HCT116 (cell line): ENCODE measurements at places on chromosomes 1 and 21.

- DNase-seq: no peak
Measured at GRCh38 chr1:230641346-230641745, 935 bp upstream of the COG2 start.

DNA sequence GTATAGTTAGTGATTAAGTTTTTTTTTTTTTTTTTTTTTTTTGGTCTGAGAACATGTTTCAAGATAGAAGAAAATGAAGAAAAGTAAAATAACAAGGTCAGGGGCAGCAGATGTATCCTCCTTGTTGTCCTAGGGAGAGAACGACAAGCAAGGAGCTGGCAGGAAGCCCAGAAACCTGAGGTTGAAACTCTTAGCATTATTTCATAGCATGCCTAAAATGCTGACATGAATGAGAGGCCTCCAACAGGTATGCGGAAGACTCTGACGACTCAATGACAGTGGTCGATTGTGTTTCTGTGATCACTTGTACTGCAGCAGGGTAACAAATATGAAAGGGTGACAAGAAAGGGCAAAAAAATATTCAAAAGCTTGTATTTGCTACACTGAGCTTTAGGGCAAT is 415.9 kb downstream of the PLA2G4A start:
- DNase-seq: no peak

- DNase-seq: no peak
Measured at GRCh38 chr1:46175243-46175642, 356 bp downstream of the TSPAN1 start.

- no peak for DNase-seq
Measured at GRCh38 chr1:218925777-218926176, 247.9 kb upstream of the LYPLAL1 start.

GRCh38 chr1:230753586-230754251 is 6.5 kb downstream of the CAPN9 start:
- peak; percentile 3 for DNase-seq

GRCh38 chr1:11130406-11130805 is 30.7 kb upstream of the EXOSC10 start:
- DNase-seq: no peak

- no peak for DNase-seq
Measured at GRCh38 chr1:181568736-181569135, 85.4 kb downstream of the CACNA1E start.

GRCh38 chr1:67739361-67739760 is 54.4 kb downstream of the GADD45A start:
- no peak for DNase-seq

DNA sequence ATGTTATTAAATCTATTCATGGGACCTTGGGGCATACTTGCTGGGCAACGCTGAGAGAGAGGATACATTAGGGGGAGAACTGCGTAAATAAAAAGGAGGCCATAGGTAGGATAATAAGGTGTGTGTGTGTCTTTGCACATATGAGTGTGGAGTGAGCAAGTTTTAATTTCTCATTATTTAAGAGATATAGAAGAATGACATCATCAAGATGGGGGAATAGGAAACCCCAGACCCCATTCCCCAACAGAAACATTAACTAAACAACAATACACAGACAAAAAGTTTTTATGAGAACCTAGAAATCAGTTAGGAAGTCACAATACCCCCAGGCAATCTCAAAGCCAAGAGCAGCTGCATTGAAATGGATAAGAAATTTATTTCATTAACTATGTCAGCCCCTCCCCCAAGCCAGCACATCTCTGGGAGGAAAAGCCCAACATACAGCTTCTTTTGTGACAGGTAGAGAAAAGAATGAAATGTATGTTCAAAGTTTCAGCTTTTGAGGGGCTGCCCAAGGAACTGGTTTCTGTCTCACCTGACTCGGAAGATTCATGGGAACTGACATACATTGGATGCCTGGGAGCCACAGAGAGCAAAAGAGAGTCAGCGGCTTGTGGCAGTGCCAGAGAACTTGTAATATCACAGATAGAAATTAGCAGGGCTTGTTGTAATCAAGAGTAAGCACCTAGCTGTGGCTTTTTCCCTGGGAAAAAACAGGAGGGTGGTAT is 234.3 kb upstream of the NFIA start:
- DNase-seq: no peak

- no peak for DNase-seq
Measured at GRCh38 chr1:202656057-202656456, 54.2 kb downstream of the SYT2 start.

DNA sequence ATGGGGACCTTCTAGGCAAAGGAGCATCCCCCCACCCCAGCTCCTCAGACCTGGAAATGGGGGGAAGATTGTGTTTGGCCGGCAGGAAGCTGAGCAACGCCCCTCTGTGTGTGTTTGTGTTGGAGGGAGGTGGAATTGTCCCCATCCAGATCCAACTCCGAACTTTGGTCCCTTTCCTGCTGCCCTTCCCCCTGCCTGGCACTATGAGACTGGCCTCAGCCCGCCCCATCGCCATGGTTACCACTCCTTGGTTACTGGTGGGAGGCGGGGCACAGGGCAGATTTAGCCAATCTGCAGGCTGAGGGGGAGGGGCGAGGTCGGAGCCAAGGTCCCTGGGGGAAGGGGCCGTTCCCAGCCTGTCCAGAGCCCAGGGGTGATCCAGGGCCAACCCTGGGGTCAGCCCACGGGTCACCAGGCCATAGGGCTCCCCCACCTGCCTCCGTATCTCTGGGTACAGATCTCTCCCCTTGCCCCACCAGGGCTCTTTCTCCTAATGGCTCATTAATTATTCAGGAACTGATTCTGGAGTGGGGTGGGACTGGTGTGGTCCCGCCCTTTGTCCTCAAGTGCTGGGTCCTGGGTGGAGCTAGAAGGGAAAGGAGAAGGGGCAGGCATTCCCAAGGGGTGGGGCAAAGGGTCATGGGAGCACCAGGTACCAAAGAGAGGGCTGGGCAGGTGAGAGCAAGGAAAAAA is 15.2 kb downstream of the PTPRF start:
- no peak for DNase-seq

- no peak for DNase-seq
Measured at GRCh38 chr1:54410359-54410758, 4.2 kb upstream of the SSBP3 start.

DNA sequence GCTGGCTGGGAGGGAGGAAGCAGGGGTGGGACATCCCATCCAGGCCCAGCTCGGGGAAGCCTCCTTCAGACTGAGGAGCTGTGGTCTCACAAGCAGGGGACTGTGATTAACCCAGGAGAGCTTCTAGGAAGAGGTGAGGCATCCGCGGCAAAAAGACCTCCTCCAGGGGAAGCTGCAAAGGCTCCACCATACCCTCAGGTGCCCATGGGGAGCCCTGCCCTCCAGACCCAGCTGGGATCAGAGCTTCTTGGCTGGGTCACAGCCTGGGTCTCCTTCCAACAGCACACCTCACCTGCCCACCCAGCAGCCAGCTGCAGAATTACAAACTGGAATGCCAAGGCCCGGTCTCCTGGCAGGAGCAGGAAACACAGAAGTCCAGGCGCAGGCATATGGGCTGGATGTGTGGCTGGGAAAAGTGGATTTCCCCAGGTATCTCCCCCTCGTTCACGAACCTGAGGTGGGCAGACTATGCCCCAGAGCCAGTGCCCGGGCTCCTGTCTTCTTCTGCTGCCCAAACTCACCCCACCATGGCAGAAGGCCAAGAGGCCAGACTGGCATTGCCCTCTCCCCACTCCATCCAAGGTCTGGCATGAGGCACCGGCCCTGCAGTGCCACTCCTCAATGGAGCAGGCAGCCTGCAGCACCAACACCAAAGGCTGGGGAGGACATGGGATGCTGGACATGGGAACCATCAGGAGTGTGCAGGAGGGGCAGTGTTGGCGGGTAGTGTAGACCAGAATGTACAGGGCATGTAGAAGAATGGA is 15.4 kb upstream of the ARF1 start:
- no peak for DNase-seq

DNA sequence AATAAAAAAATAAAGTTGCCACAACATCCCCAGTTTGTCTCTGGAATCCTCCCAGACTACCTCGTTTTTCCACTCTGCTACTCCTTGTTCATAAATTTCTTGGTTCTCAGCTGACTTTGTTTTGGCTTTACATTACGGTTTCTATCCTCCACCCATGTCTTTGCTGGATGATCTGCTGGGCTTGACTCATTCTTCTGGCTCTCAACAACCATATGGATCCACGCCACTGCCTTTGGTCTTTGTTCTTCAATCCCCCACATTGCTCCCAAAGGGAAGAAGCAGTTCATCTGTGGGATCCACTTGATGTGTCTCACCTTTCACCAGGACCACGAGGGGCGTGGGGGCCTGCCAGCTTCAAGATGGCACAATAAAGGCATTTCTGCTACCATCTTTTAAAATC is 67.1 kb upstream of the NBL1 start:
- DNase-seq: no peak

DNA sequence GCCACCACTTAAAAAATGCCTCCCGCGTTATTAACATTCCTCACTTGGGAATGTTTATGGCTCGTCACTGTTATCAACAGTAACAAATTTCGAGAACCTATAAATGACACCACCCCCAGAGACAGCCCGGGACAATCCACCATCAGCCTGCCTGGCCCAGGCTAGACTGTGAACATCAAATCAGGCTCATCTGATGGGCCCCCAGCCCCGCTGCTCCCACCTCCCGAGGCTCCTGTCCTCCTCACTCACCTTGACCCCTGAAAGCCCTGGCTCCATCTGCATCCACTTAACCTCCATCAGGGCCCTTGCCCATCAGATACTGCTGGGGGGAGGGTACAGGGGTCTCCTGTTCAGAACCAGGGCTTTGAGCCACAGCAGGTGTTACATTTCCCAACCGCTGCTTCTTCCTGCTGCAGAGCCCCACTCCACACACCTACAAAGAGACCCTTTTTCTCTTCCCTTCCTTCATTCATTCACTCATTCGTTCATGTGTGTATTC is 156.5 kb upstream of the VAMP3 start:
- no peak for DNase-seq

DNA sequence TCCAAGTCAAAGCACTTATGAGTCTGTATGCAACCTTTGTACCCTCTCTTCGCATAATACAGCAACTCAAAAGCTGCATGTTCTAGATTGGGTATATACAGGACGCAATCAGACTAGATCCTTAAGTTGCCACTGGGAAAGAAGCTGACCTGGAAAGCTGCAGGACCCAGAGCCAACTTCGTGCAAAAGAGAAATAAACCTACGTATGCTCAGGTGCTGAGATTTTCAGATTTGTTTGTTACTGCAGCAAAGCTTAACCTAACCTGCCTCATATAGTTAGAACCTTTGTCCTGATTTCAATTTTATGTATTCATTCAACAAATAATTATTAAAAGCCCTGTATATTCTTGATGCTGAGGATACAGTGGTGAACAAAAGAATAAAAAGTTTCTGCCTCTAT is 139.7 kb downstream of the SLC30A10 start:
- no peak for DNase-seq

- DNase-seq: no peak
Measured at GRCh38 chr1:9782897-9783296, 40.9 kb downstream of the CLSTN1 start.

DNA sequence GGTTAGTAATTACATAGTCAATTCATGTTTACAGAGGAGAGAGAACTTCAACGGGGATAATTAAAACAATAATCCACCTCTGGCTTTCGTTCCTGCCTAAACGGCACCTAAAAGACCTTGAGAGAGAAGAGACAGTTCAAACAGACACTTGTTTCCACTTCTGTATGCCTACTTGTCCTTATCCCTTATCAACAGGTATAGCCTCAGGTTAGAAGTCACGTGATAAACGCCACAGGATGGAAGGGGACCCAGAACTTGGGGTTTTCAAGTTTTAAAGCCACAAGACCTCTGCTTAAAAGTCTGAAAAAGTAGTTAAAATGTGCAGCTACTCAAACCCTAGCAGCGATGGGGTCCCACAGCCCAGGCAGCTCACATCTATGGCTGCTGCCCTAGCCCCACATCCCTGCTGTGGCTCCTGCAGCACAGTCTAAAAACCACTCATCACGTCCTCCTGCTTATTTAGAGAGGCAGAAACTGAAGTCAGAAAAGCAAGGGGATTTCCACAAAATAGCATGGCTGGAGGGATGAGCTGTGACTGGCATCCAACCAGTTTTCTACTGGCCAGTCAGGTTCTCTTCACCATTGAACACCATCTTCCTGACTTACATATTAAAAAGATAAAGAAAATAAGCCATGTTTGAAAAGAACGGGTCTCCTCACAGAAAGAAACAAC is 51.2 kb upstream of the SEC16B start:
- no peak for DNase-seq

DNA sequence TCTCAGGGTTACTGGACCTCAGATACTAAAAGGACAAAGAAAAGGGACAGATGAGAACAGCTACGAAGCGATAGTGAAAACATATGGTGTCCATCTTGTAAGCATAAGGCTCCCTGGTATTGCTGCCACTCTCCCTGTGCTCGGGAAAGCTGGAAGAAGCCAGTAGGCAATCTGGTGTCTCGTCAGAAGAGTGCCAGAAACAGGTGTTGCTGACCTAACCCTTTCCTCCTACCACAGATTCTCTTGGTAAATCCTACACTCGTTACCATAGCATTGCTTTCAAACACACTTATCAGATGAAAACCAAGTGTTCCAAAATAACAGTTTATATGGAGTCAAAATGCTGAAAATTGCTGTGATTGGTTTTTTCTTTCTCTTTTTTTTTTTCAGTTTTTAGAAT is 146.3 kb downstream of the NRIP1 start:
- no peak for DNase-seq

DNA sequence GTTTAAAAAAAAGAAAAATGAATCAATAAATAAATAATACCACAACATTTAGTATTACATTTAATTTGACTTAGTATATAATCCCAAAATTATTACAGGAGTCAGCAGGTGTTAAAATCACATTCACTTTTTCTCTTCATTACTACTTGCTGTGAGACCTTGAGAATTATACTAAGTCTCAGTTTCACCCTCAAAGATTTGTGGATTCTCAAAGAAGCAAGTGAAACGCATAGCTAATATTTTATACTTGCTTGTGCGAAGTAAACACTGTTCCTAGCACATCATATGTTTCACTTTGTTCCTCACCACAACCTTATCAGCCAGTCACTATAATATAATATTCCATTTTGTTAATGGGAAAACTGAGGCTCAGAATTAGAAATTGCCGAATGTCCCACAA is 4.0 kb downstream of the CLCA1 start:
- no peak for DNase-seq

DNA sequence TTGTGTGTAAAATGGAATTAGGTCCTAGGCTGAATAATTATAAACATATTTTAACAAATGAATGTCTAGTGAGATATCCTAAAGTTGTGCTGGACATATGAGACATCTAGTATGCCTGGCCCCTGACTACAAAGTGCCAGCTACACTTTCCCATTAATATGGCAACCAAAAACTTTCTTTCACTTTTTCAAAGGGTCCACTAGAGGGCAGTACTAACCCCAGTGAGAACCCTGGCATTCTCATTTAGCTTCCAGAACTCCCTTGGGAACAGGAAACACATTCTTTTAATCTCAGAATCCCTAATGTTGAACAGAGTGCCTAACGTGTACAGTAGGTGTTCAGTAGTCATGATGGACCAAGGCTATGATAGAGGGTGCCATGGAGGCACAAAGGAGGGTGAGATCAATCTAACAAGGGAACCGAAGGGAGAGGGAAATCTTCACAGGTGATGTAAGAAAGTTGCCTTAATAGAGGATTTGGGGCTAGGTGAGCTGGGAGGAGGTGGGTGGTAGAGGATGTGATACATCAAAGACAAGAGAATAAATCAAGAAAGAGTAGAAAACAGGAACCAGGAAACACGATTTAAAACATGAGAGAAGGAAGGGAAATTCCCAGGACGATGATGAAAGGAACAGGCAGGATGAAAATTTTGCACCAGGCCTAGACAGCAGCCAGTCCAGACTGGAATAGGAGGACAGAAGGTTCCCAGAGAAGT is 41.6 kb downstream of the NSL1 start:
- peak; percentile 44 for DNase-seq

GRCh38 chr1:30847358-30847972 is 61.1 kb downstream of the SDC3 start:
- DNase-seq: no peak
